ENCODE measurements at places on chromosomes 1 and 21.

- DNase-seq, result no peak
- H3K36me3 ChIP-seq, result no peaks in the 10 kb centered on the region
- H3K27me3 ChIP-seq, result no peaks in the 10 kb centered on the region
- H3K4me3 ChIP-seq, result no peak overlapping the region
Observed at GRCh38 chr1:183002267-183002666, 21.0 kb upstream of the LAMC1 start.

DNA sequence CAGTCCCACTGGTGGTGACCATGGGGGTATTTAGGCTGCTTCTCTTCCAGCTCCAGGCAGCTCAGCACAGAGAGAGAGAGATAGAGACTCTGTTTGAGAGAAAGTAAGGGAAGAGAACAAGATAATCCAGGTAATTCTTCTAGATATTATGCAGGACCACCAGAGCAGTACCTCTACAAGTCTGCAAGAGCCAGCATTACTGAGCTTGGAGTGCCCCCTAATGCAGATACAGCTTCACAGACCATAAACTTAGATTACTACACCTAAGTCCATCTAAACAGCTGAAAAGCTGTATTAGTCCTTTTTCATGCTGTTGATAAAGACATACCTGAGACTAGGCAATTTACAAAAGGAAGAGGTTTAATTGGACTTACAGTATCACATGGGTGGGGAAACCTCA, 570.3 kb downstream of the LRRIQ3 start:
- H3K4me1 ChIP-seq, result no peaks in the 10 kb centered on the region
- H3K27ac ChIP-seq, result no peak overlapping the region
- no peak for DNase-seq
- no peaks in the 10 kb centered on the region for H3K27me3 ChIP-seq
- H3K36me3 ChIP-seq, result no peaks in the 10 kb centered on the region
- H3K4me3 ChIP-seq, result no peak overlapping the region

DNA sequence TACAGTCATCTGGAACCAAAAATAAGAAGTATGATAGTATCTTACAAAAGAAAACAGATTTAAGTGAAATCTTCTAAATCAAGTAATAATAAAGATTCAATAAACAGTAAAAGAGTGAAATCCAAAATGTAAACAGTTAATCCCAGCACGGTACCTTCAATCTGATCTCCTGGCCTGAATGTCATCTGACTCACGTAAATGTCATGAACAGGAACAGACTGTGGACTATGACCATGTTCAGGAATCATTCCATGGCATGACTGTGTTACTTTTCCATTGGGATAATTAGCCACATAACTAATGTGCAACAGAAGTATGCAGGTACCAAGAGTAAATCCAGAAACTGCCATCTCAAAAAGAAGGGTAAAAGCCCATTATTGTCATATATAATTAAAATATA, 18.0 kb downstream of the FRRS1 start:
- H3K4me1 ChIP-seq, result peaks cover 3% of the 10 kb centered on the region
- H3K27me3 ChIP-seq, result no peaks in the 10 kb centered on the region
- no peak overlapping the region for H3K27ac ChIP-seq
- no peak overlapping the region for H3K4me3 ChIP-seq

DNA sequence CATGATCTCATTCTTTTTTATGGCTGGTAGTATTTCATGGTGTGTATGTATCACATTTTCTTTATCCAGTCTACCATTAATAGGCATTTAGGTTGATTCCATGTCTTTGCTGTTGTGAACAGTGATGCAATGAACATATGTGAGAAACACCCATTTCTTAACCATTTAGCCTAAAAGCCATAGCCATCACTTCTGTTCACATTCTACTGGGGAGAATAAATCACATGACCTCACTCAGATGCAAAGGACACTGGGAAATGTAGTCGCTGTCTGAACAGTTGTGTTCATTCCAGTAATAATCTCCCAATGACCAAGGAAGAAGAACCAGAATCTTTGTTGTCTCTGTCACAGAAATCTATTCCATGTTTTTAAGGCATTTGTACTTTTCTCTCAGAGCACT, 15.1 kb upstream of the PLA2G2E start:
- DNase-seq, result no peak
- no peaks in the 10 kb centered on the region for H3K27me3 ChIP-seq
- H3K4me1 ChIP-seq, result no peaks in the 10 kb centered on the region

Measured in effector memory CD4-positive, alpha-beta T cell (primary cell).